ENCODE measurements at places on chromosomes 3 and 15.

GRCh38 chr15:55873024-55873720 lies 120.2 kb downstream of the NEDD4 start:
- no peak for DNase-seq

DNA sequence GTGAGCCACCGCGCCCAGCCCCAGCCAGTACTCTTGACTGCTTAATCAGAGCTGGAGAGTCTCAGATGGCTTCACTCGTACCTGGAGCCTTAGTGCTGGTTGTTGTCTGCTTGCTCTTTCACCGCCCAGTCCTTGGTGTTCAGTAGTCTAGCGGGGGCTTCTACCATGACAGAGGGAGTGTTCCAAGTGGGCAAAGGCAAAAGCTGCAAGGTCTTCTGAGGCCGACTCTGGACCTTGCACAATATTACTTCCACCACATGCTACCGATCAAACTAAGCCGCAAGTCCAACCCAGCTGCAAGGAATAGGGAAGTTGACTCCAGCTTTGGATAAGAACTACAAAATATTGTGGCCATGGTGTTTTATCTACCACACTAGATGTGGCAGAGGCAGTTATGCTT lies 6.6 kb downstream of the PARL start:
- no peak for DNase-seq

DNA sequence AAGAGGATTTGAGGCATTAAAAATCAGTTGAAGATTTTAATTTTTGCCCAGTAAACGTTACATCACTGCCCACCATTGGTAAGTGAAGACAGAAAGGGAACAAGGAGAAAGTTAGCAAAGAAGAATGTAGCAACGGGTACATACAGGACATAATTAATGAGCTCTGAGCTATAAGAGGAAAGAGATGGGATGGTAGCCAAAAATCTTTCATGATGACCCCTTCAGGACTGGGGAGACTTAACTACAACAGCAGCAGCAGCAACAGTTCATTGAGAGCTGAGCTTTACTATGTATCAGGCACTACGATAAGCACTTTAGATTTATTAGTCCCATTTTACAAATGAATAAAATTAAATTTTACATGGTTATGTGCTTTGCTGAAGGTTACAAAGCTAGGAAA lies 18.4 kb downstream of the EMC4 start:
- no peak for DNase-seq

DNA sequence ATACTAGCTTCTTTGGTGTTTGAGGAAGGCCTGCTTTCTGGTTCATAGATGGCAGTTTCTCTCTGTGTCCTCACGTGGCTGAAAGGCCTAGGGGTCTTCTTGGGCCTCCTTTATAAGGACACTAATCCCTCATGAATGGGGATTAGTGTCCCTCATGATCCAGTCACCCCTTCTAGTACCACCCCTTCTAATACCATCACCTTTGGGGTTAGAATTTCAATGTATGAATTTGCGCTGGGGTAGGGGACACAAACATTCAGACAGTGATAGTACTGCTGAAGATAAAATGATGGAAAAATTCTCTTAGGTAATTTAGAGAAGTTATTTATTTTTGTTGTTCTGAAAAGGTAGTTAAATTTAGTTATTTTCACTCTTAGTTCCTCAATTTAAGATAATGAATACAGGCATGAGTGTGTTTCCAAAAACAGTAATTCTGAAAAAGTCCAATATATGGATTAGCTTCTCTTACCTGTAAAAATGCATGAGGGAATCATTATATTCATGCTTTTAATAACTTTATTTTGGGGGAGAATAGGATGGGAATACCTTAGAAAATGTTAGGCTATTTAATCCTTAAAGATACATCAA lies 103.6 kb downstream of the FNDC3B start:
- no peak for DNase-seq

GRCh38 chr3:125367403-125368230 lies 7.5 kb downstream of the ZNF148 start:
- DNase-seq: no peak

GRCh38 chr15:66846811-66847210 lies 144.8 kb downstream of the SMAD6 start:
- DNase-seq: no peak

DNA sequence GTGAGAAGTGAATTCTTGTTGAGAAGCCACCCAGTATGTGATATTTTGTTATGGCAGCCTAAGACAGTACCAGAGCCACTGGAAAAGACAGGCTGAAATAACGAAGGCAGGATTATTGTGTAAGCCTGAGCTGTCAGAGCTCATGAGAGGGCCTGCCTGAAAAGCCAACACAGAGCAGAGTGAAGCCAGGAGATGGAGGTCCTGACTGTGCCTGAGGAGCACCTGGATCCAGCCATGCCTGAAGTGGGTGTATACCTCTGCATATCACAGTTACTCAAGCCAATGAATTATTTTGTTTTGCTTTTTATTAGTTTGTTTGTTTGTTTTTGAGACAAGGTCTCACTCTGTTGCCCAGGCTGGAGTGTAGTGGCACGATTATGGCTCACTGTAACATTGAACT lies 4.1 kb upstream of the CMTM7 start:
- DNase-seq: no peak

DNA sequence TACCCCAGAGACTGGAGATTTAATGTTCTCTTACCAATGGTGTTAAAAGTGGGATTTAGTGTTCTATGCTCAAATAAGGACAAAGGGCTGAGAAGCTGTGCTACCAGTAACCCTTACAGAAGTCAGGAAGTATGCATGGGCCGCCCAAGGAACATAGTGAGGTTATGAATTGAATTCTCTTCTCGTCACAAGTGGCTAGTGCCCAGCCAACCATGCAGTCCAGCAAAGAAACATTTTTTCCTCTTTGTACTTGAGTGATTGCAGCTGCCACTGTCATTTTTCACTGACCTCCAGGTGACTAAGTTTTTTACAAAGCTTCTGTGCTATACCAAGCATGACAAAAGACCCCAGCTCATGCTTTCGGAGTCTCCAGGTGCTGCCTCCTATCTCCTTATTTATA lies 110.6 kb upstream of the DCBLD2 start:
- DNase-seq: no peak

- DNase-seq: no peak
These were observed 117.0 kb downstream of the P3H2 start for GRCh38 chr3:190003681-190004123.

GRCh38 chr3:84245789-84246188 lies 713.0 kb upstream of the CADM2 start:
- no peak for DNase-seq

DNA sequence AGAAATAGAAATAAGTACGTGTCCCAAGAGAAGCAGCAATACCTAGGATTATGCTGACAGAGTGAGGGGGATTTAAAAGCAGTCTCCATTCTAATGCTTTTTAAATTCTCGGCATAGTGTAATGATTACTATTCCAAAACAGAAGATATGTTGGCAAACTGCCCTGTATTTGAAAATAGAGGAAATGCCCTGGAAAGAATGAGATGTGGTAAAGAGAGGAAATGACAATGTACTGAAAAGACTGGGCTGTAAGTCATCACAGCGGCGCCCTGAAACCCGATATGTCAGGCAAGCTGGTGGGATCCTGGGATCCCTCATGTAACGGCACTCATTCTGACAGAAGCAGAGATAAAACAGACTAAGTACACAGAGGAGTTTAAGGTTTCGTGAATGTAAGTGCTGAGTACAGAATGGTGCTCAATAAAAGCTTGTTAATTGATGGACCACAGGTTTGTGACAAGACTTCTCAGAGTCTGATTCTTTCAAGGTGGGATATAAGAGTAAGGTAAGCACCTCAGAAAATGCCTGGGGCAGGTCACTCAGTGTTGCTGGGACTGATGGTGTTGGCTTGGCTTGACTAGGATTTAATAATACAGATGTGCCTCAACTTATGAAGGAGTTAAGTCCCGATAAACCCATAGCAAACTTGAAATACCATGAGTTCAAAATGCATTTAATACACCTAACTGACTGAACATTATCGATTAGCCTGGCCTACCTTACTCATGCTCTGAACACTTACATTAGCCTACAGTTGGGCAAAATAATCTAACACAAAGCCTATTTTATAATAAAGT lies 91.4 kb downstream of the NFKBIZ start:
- no peak for DNase-seq

GRCh38 chr3:146747051-146747450 lies 141.9 kb upstream of the PLSCR5 start:
- DNase-seq: no peak

Measured in activated effector memory CD4-positive, alpha-beta T cell treated with Interleukin-2 at 50 U/mL for 16 hours (primary cell).